ENCODE measurements at places on chromosomes 16 and 17. TPM values are rescaled to one million over a fixed set of nuclear protein-coding genes. Genes with fewer than 3 reads are reported as not detected.

- H3K27me3 ChIP-seq, result no peaks in the 10 kb centered on the region
- no peak overlapping the region for H3K4me3 ChIP-seq
- no peaks in the 10 kb centered on the region for H3K4me1 ChIP-seq
- H3K27ac ChIP-seq, result no peak overlapping the region
- DNase-seq, result no peak
Measured at GRCh38 chr16:23512168-23512695, 1.9 kb upstream of the GGA2 start.

GRCh38 chr16:10031473-10031872 lies 150.8 kb downstream of the GRIN2A start:
- H3K27me3 ChIP-seq, result no peaks in the 10 kb centered on the region
- H3K4me1 ChIP-seq, result no peaks in the 10 kb centered on the region
- H3K36me3 ChIP-seq, result no peaks in the 10 kb centered on the region

GRCh38 chr17:77145612-77146245 lies 5.0 kb downstream of the SEC14L1 start:
- H3K27ac ChIP-seq, result peak overlapping the region; percentile 59
- no peaks in the 10 kb centered on the region for H3K27me3 ChIP-seq
- DNase-seq, result peak; percentile 88
- no peak overlapping the region for H3K4me3 ChIP-seq
- no peaks in the 10 kb centered on the region for H3K4me1 ChIP-seq

DNA sequence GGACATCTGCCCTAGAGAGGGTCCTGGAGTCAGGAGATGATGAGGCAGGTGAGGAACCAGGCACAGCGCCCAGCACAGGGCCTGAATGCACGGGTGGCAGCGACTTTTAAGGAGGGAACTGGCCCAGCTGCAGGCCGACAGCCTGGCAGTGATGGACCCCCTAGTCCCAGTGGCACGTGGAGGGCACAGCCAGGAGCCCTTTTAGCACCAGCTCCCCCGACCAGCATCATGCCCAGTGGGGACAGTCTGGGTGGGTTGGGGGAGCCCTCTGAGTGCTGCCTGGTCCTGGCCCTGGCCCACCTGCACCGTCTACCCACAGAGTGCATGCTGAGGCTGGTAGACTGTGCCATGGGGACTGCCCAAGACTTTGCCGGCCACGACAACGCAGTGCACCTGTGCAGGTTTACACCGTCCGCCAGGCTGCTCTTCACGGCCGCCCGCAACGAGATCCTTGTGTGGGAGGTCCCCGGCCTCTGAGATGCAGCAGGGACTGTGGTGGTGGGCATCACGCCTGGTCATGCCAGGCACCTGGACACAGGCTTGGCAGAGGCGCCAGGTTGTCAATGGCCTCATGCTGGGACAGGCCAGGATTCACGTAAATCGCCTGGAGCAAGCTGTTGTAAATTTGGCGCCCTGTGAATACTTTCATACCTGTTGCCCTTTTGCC lies 686 bp upstream of the RHOT2 start:
- DNase-seq, result no peak
- H3K4me3 ChIP-seq, result peak overlapping the region; percentile 86
- no peaks in the 10 kb centered on the region for H3K4me1 ChIP-seq
- peak overlapping the region; percentile 28 for H3K27ac ChIP-seq
- no peaks in the 10 kb centered on the region for H3K27me3 ChIP-seq
- H3K36me3 ChIP-seq, result peaks cover 29% of the 10 kb centered on the region

GRCh38 chr17:82943751-82944150 lies 103.9 kb upstream of the ZNF750 start:
- no peak overlapping the region for H3K4me3 ChIP-seq
- DNase-seq, result no peak
- H3K36me3 ChIP-seq, result peaks cover 46% of the 10 kb centered on the region
- no peak overlapping the region for H3K27ac ChIP-seq
- no peaks in the 10 kb centered on the region for H3K27me3 ChIP-seq

The GUCY2D gene
- not detected for total RNA-seq

The PNMT gene
- 5.1 TPM for total RNA-seq

Measured in ascending aorta (tissue), 2 donors.